ENCODE measurements at places on chromosomes 6 and 20. TPM values are rescaled to one million over a fixed set of nuclear protein-coding genes. Genes with fewer than 3 reads are reported as not detected.

The TMEM151B gene
- total RNA-seq, result not detected

The MYCT1 gene
- not detected for total RNA-seq

The SNAP91 gene
- 0.33 TPM for total RNA-seq

The AVP gene
- not detected for total RNA-seq

The IRAK1BP1 gene
- 8.0 TPM for total RNA-seq

The TBC1D32 gene
- total RNA-seq, result 7.9 TPM

The GABRR2 gene
- total RNA-seq, result not detected

The MAP3K7 gene
- 39.7 TPM for total RNA-seq

The PTCRA gene
- not detected for total RNA-seq

The MAPK13 gene
- total RNA-seq, result 11.8 TPM

The SPO11 gene
- not detected for total RNA-seq
